COLO829 (cell line): ENCODE measurements at places on chromosomes 7 and 10.

DNA sequence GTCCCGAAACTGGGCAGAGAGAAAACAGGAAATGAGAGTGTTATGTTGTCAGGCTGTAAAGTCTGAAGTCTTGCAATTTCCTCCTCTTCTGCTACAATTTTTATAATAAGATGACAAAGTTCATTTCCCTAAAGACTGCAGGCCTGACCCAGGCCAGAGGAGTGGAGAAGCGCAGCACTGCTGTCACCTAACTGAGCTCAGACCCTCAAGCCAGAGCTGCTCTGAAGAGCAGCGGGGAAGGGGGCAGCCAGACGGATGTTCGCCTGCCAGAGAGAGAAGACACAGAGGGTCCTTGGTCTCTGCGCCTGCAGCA lies 12.6 kb upstream of the AOAH start:
- DNase-seq, result no peak

DNA sequence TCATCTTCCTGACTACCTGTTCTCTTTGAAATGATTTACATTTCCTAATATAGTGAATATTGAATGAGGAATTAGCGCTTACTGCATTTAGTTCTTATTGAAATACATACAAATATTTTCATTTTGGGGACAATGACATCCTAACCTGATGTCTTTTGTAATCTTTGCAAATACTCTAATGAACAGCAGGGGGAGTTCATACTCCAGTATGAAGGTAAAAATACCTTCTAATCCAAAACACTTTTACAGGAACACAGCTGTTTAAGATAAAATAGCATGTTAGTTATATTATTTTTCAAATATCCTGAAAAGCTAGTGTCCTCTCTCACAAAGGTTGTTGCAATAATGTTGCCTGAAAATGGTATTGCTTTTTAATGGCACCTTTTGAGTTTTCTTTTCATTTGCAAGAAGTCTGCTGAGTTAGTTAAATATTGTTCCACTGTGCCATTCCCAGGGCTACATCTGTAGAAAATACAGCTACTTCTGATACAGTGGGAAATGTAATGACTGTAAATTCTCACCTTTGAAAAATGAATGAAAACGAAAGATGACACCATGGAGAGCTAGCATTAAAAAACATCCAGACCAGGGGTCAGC lies 400.0 kb downstream of the PHF14 start:
- no peak for DNase-seq

DNA sequence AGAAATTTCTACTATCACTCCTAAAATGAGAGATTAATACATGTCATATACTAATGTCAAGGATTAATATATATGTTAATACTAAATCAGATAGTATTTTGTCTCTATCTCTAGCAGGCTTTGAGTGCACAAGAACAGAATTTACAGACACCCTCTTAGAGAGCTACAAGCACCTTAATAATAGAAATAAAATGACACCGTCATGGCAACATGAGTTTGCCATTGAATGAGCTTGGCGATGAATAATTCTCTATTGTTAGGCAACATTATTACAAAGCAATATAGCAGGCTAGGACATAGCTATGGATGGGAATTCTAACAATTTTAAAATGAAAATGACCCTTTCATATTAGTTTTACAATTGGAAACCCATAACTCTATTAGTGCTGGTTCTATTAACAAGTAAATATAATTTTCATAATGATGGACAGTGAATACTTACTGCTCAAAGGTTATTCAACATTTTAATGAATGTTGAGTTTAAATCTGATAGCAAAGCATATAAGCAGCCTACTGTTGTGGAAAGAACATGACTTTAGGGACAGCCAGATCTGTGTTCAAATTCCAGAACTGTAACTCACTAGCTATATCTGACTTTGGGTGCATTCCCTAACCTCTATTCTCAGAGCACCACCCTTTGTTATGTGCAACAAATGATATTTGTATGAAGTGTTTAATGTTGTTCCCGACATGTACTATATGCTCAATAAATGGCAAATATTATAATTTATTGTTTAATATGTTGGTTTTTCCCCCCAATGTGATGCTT lies 184.5 kb upstream of the DKK1 start:
- no peak for DNase-seq

DNA sequence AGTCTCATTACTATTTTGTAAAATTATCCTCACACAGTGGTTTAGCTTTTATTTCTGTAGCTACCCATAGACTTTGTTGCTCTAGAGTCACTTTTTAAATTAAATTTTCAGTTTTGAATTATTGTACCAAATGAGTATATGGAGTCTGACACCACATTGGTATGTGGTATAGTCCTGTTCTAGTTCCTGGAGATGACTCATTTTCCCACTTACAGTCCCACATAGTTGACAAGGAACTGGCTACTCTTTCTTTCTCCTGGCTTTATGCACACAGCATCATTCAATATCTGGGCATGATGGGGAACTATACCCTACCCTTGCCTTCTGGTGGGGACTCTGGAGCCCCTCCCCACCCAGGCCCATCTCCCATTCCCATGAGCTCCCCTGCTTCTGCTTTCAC lies 92.6 kb upstream of the RAB11FIP2 start:
- DNase-seq, result no peak

- DNase-seq, result no peak
These were observed 797.9 kb downstream of the LRMDA start for GRCh38 chr10:76229341-76229740.

GRCh38 chr7:831596-832166 lies 595 bp upstream of the SUN1 start:
- peak; percentile 93 for DNase-seq
